Mesenchymal stem cell (in vitro differentiated cells and primary cell): ENCODE measurements at places on chromosomes 16 and 17.

- no peaks in the 10 kb centered on the region for H3K4me1 ChIP-seq
- no peak overlapping the region for H3K4me3 ChIP-seq
- DNase-seq: no peak
- H3K36me3 ChIP-seq: no peaks in the 10 kb centered on the region
- H3K27me3 ChIP-seq: no peaks in the 10 kb centered on the region
- no peak overlapping the region for H3K27ac ChIP-seq
These were observed 48.3 kb upstream of the GPR139 start for GRCh38 chr16:20122011-20122410.

GRCh38 chr16:15811481-15812400 lies 45.1 kb downstream of the MYH11 start:
- peaks cover 13% of the 10 kb centered on the region for H3K4me1 ChIP-seq
- H3K27ac ChIP-seq: no peak overlapping the region
- DNase-seq: peak; percentile 93
- no peaks in the 10 kb centered on the region for H3K36me3 ChIP-seq

DNA sequence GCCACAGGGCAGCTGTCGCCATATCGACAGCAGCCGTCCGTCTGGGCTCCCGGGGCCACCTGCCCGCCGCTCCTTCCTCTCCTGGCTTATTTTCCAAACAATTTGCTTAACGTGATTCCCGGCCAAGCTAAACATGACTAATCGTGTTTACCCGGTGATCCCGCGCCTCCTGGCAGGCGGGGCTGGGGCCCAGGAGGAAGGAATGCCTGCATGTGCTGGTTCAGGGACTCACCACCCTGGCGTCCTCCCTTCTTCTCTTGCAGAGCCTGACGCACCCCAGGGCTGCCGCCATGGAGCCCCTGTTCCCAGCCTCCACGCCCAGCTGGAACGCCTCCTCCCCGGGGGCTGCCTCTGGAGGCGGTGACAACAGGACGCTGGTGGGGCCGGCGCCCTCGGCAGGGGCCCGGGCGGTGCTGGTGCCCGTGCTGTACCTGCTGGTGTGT lies 6.1 kb downstream of the SSTR5 start:
- peaks cover 49% of the 10 kb centered on the region for H3K27me3 ChIP-seq
- no peak for DNase-seq
- H3K36me3 ChIP-seq: peaks cover 3% of the 10 kb centered on the region
- H3K27ac ChIP-seq: no peak overlapping the region

DNA sequence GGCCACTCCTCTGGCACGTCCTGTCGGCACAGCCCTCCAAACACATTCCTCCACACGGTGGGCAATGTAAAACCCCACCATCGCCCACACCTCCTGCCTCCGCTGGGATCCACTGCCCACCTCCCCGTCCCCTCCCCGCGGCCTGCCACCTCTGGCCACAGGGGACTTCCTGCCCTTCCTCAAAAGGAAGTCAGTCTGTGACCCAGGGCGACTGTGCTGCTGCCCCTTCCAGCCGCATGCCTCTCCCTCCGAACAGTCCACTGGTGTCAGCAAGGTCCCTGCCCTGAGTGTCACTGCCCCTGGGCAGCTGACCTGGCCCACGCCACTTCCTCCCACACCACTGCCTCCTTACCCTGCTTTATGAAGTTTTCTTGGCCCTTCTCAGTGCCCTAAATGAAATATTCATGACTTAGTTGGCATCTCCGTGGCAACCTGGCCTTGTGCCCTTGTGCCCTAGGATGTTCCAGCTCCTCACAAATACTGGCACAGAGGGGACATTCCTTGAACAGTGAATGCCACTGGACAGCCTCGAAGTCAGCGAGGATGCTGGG lies 2.0 kb downstream of the PLD6 start:
- H3K27ac ChIP-seq: no peak overlapping the region
- DNase-seq: no peak
- no peaks in the 10 kb centered on the region for H3K27me3 ChIP-seq
- peaks cover 9% of the 10 kb centered on the region for H3K4me1 ChIP-seq
- peaks cover 17% of the 10 kb centered on the region for H3K36me3 ChIP-seq

DNA sequence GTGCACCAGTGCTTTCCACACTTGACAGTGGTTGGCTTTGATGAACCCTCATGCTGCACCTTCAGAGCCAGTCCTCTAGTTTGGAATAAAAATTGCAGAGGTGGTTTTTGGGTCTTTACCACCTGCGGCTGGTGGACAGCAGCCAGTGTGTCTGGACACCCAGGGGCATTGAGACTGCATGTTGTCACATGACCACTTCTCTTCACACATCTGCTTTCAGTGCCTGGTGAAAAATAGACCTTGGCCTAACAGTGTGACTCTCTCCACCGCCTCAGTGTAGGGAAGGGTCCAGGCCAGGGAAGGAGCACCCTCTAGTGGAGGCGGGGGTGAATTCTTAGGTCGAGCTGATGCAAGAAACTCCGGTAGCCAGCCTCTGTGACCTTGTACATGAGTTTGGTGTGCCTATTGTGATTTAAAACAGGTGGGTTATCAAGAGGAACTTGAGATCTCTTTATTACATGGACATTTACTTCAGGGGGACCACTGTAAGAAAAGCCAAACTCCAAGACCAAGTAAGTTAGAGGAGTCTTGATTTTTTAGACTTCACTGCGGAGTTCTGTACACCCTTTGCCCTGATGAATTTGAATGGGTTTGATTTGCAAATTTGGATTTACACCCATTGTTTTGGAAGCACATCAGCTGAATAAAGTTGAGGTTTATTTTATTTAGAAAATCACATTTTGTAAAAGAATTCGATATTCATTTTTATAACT lies 17.9 kb downstream of the GOSR2 start:
- H3K36me3 ChIP-seq: peaks cover 42% of the 10 kb centered on the region
- peak; percentile 80 for DNase-seq
- H3K4me1 ChIP-seq: peaks cover 12% of the 10 kb centered on the region
- H3K4me3 ChIP-seq: no peak overlapping the region

DNA sequence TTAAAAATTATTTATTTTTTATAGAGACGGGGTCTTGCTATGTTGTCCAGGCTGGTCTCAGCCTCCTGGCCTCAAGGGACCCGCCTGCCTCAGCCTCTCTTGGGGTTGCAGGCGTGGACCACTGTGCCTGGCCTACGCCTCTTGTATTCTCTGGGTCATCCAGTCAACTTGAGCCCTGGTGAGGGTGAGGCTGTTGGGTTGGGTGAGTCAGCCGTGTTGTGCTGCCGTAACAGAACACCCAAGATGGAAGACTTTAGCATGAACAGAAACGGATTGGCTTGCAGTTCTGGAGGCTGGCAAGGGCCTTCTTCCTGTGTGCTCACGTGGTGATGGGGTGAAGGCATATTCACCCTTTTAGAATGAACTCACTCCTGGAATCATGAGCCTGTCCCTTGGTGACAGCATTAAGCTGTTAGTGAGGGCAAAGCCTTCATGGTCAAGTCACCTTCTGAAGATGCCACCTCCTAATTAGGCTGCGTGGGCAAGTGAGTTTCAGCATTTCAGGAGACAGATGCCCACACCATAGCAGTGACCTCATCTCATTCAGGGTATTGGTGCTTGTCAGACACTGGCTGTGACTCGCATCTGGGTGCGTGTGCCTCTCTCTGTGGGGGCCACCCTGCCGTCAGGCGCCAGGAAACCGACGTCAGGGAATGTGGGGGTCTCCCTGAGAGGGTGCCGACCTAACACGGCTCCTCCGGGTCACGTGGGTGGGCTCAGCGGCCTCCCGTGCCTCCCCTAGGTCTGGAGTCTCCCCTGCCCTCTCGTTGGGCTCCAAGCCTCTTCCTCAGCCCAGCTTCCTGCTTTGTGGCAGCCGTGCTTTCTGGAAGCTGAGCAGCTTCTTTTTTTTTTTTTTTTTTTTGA lies 49.8 kb downstream of the WDR45B start:
- no peak overlapping the region for H3K27ac ChIP-seq
- no peak overlapping the region for H3K4me3 ChIP-seq
- H3K4me1 ChIP-seq: peaks cover 31% of the 10 kb centered on the region
- no peaks in the 10 kb centered on the region for H3K27me3 ChIP-seq

DNA sequence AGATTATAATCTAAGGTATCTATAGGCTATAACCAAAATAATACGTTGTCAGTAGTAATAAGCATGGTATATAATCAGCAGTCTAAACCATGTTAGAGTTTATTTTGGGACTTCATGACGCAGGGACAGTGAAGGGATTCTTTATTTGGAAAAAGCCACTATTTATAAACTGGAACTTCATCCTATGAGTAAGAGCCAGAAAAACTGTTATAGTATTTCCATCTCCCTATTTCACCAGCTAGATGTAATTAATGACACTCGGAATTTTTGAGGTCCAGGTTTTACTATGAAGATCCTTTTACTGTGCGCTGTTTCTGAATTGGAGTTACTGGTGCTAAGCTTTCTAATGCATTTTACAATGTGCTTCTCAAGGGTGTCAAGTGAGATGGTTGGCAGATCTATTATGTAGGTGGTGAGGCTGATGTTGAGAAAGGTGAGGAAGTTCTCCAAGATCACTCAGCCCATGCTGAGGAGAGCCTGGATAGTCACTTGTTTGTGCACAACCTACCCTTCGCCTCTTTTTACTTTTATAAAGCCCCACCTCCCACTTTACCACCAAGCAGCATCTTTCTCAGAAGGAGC lies 149.3 kb downstream of the MSI2 start:
- no peak overlapping the region for H3K27ac ChIP-seq
- H3K27me3 ChIP-seq: no peaks in the 10 kb centered on the region
- peaks cover 16% of the 10 kb centered on the region for H3K4me1 ChIP-seq

GRCh38 chr17:68198931-68199836 lies 48.7 kb upstream of the AMZ2 start:
- H3K4me3 ChIP-seq: peak overlapping the region; percentile 36
- H3K36me3 ChIP-seq: no peaks in the 10 kb centered on the region
- DNase-seq: no peak
- H3K4me1 ChIP-seq: peaks cover 36% of the 10 kb centered on the region
- peaks cover 59% of the 10 kb centered on the region for H3K27me3 ChIP-seq

- no peaks in the 10 kb centered on the region for H3K4me1 ChIP-seq
- no peak for DNase-seq
- H3K27me3 ChIP-seq: peaks cover 12% of the 10 kb centered on the region
- H3K4me3 ChIP-seq: no peak overlapping the region
- no peaks in the 10 kb centered on the region for H3K36me3 ChIP-seq
These were observed 134.0 kb upstream of the IRX6 start for GRCh38 chr16:55189682-55190636.

GRCh38 chr16:19113577-19114358 lies at the start of gene ITPRIPL2:
ITPRIPL2 (plus strand) TSS chr16:19113964; CDS start chr16:19114462, 498 bp downstream.
- peak within 1 kb of the TSS; percentile 51 for H3K27ac ChIP-seq
- DNase-seq: peak; percentile 90
- no peaks in the 10 kb centered on the region for H3K27me3 ChIP-seq
- peaks cover 26% of the 10 kb centered on the region for H3K4me1 ChIP-seq
- peaks cover 13% of the 10 kb centered on the region for H3K36me3 ChIP-seq
